ENCODE measurements at places on chromosomes 7 and 10.

GRCh38 chr10:113539789-113540188 lies 13.1 kb upstream of the HABP2 start:
- DNase-seq = no peak

GRCh38 chr10:96043893-96044715 lies 721 bp downstream of the CCNJ start:
- DNase-seq = peak; percentile 47

DNA sequence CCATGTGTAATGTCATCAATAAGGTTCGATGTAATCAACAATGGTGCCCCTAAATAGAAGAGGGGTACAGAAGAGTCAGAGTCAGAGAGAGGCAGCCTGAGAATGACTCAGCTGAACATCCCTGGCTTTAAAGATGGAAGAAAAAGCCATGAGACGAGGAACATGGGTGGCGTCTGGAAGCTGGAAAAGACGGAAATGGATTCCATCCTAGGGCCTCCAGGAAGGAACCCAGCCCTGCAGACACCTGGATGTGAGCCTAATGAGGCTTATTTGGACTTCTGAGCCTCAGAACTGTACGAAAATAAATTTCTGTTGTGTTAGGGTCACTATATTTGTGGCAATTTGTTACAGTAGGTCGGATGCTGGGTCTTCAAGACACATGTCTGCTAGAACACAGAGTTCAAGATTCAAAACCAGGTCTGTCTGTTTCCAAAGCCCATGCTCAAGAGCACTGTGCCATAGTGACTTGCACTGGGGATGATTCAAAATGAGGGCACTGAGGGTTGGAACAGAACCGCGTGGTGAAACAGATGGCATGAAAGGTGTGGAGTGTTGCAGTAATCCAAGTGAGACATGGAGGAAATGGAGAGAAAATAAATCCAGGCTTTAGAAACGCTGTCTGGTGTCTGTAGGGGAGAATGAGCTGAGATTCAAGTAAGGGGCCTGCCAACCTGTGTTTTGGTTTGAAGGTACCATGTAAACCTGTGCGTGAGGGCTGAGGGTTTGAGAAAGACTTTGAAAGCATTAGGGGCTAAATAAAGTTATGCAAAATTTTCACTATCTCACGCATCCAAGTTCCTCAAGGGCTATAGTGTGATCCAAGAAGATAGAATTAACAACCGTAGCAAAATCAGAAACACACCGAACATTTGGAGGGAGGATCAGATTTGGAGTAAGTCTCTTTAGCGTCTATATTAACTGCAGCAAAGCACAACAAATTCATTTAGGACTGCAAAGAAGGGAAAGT lies 849.1 kb upstream of the AUTS2 start:
- no peak for DNase-seq

DNA sequence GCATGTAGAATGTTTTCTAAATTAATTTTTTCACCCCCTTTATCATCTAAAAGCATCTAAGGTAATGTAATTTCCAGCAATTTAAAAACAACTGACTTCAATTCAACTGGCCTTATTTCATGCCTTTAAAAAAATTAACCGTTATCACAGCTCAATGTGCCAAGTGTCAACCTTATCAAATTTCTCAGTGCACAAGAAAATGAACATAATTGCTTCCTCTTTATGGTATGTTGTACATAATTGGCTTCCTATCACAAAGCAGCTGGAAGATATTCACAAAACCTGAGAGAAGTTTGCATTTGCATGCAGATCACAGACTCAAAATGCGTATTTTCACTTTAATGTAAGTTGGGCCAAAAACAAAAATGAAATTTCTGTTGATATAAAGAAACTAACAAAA lies 966.4 kb downstream of the GRM8 start:
- no peak for DNase-seq

DNA sequence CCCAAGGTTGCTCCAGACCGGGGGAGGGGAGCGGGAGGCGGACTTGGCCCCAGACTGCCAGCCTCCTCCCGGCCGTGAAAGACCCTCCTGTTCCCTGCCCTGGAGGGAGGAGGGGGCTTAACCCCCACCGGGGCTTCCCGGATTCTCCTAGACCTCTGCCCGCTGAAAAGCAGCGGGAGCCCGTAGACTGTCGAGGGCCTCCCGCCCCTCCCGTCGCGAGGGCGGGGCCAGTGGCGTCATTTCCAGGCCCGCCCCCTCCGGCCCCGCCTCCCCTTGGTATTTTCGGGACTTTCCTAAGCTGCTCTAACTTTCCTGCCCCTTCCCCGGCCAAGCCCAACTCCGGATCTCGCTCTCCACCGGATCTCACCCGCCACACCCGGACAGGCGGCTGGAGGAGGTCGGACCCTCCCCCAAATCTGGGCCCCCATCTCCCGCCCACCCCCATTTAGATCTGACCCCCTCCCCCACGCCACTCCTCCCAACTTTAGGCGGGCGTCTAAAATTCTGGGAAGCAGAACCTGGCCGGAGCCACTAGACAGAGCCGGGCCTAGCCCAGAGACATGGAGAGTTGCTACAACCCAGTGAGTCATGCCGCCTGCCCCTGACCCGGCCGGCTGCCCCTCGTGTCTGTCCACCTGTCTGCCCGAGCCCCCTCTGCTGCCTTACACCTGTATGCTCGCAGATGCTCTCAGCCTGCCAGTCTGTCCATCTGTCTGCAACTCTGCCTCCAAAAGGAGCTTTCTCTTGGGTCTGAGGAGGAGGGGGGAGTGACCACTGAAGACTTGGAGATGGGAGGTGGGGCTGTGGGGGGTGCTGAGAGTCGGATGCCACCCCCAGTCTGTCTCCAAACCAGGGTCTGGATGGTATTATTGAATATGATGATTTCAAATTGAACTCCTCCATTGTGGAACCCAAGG lies at the start of gene NFKB2:
Gene NFKB2 (plus strand): TSS at position 306 of the 917 bp plus-strand sequence. CDS start 255 bp downstream, at position 561.
- DNase-seq = peak; percentile 96

DNA sequence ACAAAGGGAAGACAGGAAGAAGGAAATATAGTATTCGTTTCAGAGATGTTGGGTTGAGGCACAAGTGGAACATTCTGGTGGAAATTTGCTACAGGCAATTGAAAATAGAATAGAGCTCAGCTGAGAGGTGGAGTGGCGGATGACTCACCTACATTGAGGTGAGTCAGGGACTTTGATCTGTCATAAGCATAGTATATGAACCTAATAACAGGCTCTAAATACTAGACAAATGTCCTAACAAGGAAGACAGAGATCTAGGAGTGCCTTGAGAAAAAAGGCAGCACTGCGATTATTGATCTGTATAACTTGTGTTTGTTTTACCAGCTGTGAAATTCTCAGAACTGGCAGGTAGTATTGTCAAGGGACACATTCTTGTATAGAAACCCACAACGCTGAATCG lies 907 bp upstream of the IFRD1 start:
- DNase-seq = peak; percentile 43

DNA sequence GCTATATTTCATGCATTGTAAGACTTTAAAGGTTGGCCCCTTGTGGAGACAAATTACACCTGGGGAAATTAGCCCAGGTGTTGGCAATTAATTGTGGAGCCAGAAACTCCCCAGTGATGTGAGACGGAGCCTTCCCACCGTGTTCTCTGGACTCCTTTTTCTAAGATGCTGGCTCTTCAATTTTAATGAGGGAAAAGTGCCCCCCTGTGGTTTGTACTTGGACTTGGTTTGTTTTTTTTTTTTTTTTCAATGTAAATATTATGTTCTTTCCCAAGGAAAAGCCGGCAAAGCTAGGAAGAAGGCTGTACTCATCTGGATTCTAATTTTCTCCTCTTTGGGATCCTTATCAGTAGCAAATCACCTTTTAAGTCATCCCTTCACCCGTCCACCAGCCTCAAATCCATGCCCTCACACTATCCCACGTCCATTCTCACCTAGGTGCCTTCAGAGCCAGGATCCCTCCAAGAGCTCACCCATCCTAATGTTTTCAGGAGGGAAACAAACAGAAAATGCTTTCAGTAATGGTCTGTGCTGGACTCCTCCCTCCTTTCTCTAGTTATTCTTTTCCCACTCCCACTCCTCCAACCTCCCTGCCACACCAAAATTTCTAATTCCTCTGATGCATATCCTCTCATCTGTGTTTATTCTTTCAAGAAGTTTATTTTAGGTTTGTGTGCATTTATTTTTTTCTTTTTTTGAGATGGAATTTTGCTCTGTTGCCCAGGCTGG lies 20.4 kb upstream of the ST8SIA6 start:
- DNase-seq = no peak

DNA sequence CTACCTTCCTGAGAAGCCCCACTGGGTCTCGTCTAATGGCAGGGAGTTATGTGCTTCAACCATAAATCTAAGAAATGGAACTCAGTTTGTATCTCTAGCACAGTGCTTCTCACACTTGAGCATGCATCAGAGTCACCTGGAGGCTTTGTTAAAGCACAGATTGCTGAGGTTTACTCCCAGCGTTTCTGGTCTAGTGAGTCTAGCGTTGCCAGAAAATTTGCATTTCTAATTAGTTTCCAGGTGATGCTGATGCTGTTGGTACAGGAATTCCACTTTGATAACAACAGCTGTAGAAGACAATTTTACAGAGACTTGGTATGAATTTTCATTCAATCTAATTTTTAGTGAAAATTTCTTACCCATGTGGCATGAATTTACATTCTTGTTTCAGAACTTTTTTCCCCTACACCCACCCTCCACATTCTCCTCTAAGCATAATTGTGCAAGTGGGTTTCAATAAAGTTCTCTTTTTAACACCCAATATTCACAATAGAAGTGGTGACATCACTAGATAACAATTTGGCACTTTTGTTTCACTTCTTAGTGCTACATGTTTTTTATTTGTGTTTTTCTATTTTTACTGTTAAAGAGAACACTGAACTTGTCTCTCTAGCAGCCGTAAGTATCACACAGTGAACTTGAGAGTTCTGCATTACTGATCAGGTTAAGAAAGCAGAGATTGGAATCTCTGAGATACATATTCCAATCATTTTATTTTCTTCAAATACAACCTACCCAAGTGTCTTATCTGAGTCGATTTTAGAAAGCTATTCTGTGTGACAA lies 48.4 kb upstream of the BET1 start:
- no peak for DNase-seq

DNA sequence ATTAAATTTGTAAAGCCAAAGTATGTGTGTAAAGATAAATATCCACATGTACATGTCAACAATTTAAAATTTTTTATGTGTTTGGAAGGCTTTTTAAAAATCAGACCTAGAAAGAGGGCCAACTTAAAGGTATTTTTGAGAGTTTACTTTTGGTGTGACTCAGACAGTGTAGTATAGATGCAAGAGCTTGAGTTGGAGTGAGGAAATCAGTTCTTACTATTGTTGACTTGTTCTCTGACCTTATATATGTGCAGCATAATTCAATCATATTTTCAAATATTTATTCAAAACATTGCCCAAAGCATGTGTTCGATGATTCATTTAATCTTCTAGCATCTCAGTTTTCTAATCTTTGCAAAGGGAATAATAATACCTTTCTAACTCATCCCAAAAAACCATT lies 243.7 kb upstream of the PRKCQ start:
- no peak for DNase-seq

- DNase-seq = no peak
These were observed 83.6 kb downstream of the NRCAM start for GRCh38 chr7:108372618-108373017.

DNA sequence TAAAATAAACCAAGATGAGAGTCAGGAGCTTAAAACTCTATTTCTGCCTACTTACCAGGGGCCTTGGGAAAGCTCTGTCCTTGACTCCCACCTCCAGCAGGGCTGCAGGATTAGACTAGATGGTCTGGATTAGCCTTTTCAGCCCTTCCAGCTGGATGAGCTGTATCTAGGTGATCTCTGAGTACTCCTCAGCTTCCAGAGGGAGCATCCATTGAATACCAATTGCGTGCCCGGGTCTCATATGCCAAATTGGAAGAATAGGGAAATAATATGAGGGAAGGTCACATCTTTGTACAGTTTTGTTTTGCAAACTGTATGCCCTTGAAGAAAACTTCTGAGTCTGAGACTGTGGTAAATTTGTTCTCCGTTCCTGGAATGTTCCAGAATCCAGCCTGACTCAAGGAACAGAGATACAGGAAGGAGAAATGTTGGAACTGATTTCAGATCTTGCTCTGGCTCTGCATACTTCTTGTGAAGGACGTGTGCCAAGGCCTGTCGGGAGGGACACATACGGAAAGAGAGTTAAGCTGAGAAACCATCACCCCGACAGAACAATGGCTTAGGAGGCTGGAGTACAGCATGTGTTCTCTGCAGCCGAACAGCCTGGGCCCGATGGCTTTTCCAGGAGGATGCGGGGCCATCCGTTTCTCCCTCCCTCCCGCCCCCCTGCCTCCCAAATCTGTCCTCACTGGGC lies 44.9 kb downstream of the MINDY4 start:
- no peak for DNase-seq

DNA sequence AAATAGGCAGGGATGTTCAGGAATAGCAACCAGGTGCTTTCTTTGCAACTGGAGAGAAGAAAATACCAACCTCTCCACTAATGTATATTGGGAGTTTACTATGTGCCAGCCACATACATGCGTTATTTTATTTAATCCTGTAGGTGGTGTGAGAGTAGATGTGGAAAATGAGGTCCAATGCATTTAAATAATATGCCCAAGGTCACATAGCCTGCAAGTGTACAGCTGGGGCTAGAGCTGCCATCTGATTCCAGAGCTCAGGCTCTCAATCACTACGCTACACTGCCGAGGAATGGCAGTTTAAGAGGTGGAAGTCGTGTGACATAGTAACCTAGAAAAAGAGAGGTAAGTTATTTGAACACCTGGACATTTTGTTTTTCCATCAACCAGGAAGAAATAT lies 277.0 kb downstream of the EXOC4 start:
- no peak for DNase-seq

DNA sequence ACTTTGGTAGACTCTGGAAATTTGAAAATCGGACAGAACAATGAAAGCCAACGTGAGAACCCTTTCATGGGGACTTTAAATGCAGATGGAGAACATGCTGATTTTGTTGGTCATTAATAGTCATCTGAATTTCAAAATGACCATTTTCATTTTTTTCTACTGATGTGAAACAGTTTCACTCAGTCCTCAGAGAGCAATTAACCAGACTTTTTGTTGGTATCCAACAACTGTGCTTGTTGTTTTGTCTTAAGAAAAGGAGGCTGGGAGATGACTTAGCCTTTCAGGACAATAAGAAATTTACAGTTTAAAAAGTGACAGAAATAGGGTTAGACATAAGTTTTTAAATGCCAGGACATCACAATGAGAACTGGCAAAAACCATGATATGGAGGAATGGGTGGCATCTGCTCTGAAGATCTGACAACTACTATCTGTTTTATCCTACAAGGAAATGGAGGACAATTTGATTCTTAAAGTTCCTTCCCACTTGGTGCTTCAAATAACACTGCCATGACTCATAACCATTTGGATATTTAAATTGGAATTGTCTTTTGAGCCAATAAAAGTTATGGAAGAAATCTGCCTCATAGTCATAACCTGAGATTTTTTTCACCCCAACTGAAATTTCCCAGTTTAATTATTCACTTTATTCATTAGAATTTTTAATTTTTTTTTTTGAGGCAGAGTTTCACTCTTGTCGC lies 87.2 kb upstream of the HPS1 start:
- DNase-seq = no peak

- DNase-seq = no peak
These were observed 45.6 kb downstream of the PDGFA start for GRCh38 chr7:473870-474604.

Data from CD4-positive, alpha-beta T cell treated with Interleukin-10 for 1 hour (primary cell).